ENCODE measurements at places on chromosomes 4 and X.

GRCh38 chr4:98945297-98945850, 16.4 kb upstream of the EIF4E start:
- no peak for DNase-seq

- no peak for DNase-seq
Measured at GRCh38 chr4:140330311-140330900, 43.0 kb upstream of the SCOC start.

- peak; percentile 7 for DNase-seq
Measured at GRCh38 chr4:179415847-179416223, 1973.6 kb upstream of the AGA start.

DNA sequence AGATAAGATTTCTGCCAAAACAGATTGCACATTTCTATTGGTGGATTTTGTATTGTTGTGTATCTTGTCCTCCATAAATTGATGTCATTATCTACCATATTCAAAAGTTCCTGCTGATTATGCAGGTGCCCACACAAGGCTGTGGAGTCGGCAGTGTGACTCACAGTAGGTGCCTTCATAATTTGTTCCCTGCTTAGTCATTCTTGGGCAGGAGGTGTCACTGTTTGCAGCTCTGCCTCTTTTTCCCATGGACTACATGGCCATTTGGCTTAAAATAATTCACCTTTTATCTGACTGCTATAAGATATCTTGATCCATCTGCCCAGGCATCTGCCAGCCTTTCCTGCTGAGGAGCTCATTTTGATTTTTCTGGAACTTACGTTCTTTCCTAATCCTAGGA, 33.6 kb upstream of the ENPEP start:
- no peak for DNase-seq

DNA sequence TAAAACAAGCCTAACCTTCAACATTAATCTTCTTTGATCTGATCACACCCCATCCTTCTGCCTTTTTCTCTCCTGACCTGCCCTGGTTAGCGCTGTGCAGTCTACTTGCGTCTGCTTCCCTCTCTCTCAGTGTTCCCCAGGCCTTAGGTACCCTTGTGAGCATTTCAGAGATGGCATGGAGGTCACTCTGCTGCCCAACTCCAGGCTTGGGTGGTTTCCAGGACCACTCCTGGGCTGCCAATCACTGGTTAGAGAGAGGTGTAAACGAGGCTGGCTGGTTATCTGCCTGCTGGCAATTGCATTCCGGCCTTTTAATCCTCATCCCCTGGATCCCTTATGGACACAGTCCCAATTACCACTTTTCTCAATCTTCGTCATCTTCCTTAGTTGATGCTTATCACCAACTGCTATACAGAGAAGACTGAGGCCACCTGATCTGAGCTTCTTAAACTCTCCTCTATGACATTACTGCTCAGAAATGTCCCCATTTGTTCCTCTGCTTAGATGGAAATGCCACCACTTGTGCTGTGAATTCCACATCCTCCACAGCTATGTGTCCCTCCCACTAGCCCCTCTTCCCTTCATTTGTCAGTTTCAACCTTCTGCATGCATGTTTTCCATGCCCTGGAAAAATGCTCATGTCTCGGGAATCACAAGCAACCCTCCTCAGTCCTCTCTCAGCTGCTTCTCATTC, 29.0 kb upstream of the BCLAF3 start:
- no peak for DNase-seq

DNA sequence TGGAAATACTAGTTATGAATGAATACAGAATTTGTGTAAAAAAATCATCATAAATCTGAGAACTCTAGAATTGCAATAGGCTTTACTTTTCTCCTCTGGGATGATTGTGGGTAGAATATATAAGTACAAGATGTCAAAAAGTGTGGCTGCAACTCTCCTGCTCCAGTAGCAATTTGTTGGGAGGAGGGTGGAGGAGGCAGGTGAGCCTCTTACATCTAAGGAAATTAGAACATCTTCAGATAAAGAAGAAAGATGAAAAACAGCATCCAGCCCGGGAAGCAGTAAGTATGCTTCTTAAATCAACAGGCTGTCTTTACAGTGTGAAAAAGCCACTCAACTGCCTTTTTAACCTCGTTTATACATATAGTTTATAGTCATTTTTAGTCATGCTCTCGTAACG, 83.7 kb downstream of the ATP8A1 start:
- no peak for DNase-seq

DNA sequence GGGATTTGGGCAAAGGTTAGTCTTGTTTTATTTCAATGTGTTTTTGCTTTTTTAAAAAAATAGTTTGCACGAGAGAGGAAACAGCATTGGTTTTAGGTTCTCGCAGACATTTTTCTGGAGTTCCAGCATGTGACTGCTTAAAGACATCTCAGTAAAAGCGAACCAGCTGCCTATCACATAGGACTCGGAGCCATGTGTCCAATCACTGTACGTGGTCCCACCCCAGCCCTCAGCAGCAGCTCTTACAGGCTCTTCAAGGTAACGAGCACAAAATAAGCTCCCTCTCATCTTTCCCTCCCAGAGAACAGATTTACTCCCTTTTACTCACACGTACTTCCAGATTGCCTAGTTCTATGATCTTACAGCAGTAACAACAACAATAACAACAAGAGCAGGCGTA, 68.7 kb downstream of the MCF2 start:
- DNase-seq = no peak

DNA sequence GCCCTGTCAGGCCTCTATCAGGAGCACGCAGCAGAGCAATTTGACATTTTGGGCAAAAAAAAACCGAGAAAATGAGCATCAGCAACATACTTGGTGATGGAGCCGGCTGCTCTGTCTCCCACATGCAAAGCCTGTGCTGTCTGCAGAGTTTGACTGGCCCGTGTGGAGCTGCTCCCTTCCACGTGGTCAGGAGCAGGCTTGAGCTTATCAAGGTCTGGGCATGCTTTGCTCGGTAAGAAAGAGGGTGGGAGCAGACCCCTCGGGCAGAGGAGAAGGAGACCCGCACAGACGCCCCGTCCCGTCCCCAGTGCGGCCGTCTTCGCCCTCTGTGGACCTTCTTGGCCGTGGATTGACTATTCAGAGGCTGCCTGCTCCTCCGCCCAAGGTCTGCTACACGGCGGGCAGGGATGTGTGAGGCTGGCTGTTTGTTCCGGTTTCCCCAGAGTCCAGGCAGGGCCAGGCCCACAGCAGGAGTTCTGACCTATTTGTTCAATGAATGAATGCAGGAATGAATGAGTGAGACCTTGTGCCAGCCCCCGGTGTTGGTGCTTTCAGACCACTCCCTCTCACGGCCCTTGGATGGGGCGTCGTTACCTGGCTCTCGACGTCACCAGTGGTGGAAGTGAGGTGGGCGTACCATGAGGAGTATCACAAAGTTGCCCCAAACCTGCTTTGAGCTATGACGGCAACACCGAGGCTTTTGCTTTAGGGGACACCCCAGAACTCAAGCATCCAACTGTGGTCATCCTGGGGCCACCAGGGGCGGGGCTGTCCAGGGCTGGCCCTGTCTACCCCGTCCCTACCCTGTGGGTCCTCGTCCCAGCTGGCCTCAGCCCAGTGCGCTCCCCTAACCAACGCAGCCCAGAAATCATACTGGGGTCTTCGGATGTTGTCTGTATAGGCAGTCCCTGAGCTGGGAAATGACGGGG, 54.7 kb upstream of the ADRA2C start:
- no peak for DNase-seq

DNA sequence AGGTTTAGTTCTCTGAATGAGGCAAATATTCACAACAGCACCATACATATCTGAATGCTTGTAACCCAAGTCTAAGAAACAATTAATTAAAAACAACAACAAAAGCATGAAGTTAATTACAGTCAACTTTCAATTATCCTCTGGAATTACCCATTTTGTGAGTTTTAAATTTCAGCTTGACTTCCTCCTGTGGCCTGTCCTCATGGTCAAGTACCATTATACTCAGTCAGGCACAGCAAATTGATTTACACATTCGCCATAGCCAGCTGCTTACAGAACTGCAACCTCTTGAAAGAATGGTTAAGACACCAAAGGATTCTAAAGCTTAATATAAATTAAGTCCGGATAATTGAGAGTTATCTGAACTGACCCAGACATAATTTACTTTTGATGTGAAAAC, 306.5 kb downstream of the CAMK2D start:
- DNase-seq = peak; percentile 21

GRCh38 chr4:9916346-9916745, 105.0 kb downstream of the SLC2A9 start:
- no peak for DNase-seq

- DNase-seq = no peak
Measured at GRCh38 chr4:80126435-80126834, 53.4 kb upstream of the ANTXR2 start.

GRCh38 chr4:2831611-2832308, 11.9 kb upstream of the ADD1 start:
- DNase-seq = no peak

DNA sequence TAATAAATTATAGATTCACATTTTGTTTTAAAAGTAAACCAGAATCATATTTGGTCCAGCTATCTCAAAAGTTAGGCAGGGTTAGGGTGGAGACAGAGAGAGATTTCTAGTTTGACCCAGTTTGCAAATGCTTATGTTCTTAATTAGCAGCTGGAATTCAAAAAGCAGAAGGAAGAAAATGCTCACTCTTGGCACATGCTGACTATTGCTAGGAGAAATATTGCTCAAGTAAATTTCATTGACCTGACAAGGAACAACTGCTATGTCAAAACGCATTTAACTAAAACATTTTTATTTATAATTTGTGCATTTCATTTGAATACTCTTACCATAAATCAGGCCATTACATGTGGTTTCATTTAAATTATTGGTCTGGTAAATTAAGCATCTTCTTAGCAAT, 131.8 kb downstream of the GLRA3 start:
- DNase-seq = no peak

GRCh38 chr4:138236037-138236436, 6.1 kb downstream of the SLC7A11 start:
- DNase-seq = no peak

GRCh38 chrX:11757719-11758399, at the start of gene MSL3:
TSS of gene MSL3 (plus strand) at chrX:11758237. CDS start at chrX:11758264, 27 bp downstream.
- DNase-seq = peak; percentile 58

- DNase-seq = no peak
Measured at GRCh38 chr4:152947311-152947710, 11.2 kb downstream of the FHDC1 start.
